ENCODE measurements at places on chromosomes 7 and 10. TPM values are rescaled to one million over a fixed set of nuclear protein-coding genes. Genes with fewer than 3 reads are reported as not detected.

The DCLRE1C gene
- total RNA-seq, result 11.5 TPM

- no peak for DNase-seq
Observed at GRCh38 chr10:90887555-90887954, 15.8 kb downstream of the RPP30 start.

GRCh38 chr7:158572000-158572828 lies 15.4 kb downstream of the PTPRN2 start:
- DNase-seq, result peak; percentile 69

The CUL2 gene
- 39.1 TPM for total RNA-seq

- DNase-seq, result no peak
Observed at GRCh38 chr10:28580825-28581224, 47.9 kb downstream of the WAC start.

DNA sequence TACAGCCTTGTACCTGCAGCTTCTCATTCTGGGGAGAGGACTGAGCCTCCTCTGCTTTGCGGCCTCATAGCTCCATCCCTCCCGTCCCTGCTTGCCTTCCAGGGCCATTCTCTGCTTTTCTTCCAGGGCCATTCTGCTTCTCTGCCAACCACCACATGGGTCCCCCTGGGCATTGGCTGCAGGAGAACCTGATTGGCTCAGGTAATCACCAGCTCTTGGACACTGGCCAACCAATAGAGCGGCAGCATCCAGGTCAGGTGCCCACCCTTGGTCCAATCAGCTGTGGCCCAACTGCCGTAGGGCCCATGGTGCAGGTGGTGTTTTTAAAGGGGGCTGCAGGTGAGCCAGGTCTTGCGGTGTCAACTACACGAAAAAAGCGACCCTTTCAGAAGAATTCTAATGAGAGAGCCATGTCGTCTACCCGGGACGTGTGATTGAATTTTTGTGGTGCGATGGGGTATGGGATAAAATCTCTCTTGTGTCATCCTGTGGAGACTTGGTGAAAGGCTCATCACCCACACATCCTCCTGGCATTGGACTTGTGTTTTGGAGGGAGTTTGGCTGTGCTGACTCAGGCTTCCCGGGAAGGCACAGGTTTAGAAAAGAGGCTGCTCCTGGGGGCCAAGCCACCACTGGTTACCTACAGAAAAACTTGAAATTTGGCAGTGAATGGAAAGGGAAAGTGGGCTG lies 46.0 kb upstream of the PODXL start:
- DNase-seq, result no peak

- DNase-seq, result no peak
Observed at GRCh38 chr10:63238501-63238900, 105.4 kb downstream of the NRBF2 start.

DNA sequence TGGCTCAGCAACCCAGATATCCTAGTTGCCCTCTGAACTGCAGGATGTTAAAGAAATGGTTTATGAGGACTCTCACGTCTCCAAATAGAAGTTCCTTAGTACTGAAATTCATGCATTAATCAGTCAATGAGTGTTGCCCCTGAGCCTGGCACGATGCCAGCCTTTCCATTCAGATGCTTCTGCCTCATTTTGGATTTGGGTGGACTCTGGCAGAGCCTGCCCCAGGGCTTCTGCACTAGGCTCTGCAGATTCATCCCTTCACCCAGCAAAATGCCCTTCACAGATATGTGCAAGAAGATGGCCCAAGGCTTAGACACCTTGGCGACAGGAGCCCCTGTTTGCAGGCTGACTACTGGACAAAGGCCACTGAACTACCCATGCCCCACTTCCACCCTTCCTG lies 747.8 kb downstream of the GRID1 start:
- no peak for DNase-seq

- no peak for DNase-seq
Observed at GRCh38 chr7:37635346-37635745, 48.2 kb upstream of the GPR141 start.

GRCh38 chr10:131568866-131569265 lies 257.3 kb upstream of the TCERG1L start:
- no peak for DNase-seq

The ITGA8 gene
- not detected for total RNA-seq

DNA sequence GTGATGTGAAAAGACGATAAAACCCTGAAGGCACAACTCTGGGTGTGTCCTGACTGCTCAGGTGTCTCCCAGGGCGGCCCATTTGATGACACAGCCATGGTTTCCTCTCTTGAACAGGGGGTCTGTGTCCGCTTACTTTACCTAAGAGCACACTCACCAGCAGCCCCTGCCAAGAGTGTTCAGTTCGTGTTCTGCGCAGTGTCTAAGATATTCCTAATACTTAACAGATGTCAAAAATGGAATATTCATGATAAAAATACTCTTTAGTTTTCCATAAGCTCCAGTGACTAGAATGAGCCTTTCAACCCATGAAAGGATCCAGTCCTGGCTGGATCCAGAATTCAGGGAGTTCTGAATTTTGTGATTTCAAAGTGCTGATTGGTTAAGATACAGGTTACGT lies 492.4 kb downstream of the TNS3 start:
- no peak for DNase-seq

GRCh38 chr7:135143885-135144668 lies 3.8 kb upstream of the TMEM140 start:
- no peak for DNase-seq

- DNase-seq, result no peak
Observed at GRCh38 chr10:34530778-34531177, 284.3 kb downstream of the PARD3 start.

DNA sequence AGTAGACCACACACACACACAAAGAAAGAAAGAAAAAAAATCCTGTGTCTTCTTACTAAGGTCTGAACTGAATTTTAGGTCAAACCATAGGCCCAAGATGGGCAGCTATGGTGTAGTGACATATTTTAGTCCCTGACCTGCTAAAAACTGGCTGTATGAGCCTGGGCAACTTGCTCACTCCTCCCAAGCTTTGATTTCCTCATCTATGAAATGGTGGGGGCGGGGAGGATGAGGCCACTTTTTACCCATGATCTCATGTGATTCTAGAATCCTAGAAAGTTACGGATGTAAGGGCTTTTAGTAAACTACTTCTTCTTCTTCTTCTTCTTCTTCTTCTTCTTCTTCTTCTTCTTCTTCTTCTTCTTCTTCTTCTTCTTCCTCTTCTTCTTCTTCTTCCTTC lies 6.1 kb upstream of the CCL24 start:
- no peak for DNase-seq

DNA sequence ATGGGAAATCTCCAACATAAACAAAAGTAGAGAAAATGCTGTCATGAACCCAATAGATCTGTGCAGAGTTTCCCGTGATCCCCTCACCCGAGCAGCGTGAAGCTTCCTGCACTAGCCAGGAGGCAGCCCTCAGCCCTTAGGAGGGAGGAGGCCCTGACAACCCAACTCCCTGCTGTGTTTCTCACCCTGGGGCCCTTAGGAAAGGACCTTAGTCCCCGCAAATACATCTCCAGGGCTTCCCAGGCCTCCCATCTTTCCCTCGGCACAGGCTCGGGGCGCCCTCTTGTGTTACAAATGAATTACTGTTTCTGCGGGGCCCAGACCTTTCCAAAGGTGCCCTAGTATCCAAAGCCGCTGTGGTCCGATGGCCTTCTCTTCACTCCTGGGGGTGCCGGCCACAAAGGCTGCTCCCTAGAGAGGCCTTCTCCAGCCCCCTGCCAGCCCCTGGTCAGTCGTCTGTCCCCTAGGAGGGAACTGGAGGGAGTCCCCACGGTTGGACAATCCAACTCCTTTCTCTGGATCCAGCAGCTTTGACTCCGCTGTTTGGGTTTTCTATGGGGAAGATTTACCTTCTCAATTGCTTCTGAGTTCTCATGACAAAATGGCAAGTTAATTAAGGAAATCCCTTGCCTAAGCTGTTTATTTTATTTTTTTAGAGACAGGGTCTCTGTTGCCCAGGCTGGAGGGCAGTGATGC lies 49.9 kb upstream of the SH2B2 start:
- DNase-seq, result peak; percentile 50

The CUZD1 gene
- total RNA-seq, result 2.5 TPM

- DNase-seq, result no peak
Observed at GRCh38 chr7:148670807-148671206, 27.9 kb upstream of the CUL1 start.

The CLCN1 gene
- not detected for total RNA-seq

- DNase-seq, result peak; percentile 37
Observed at GRCh38 chr10:50552308-50552707, 71.4 kb downstream of the SGMS1 start.

DNA sequence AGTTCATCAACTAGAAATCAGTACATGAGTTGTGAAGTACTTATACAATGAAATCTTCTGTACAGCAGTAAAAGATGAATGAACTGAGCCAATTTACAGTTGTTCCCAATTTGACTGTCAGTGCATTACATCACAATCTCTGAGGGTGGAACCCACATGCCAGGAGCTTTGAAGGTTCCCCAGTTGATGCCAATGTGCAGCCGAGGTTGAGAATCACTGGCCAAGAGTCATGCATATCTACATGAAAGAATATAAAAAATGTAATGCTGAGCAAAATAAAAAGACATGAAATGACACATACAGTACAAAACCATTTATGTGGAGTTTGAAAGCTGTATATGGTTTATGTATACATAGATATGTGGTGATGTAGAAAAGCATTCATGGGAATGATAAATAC lies 22.1 kb upstream of the CCNJ start:
- DNase-seq, result no peak

GRCh38 chr7:127844707-127845331 lies 186.4 kb downstream of the LRRC4 start:
- DNase-seq, result peak; percentile 34

GRCh38 chr7:130384371-130384801 lies 4.1 kb downstream of the CPA1 start:
- DNase-seq, result no peak

DNA sequence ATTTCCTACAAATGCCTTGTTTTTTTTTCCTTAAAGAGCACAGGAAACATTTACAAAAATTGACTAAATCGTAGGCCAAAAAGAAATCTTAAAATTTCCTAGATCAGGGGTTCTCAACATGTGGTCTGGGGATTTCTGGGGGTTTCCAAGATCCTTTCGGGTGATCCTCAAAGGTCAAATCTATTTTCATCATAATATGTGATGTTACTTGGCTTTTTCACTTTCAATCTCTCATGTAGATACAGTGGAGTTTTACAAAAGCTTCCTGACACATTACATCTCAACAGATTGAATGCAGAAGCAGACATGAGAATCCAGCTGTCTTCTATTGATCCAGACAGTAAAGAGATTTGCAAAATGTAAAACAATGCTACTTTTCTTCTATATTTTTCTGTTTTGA lies 497.3 kb downstream of the INHBA start:
- no peak for DNase-seq

DNA sequence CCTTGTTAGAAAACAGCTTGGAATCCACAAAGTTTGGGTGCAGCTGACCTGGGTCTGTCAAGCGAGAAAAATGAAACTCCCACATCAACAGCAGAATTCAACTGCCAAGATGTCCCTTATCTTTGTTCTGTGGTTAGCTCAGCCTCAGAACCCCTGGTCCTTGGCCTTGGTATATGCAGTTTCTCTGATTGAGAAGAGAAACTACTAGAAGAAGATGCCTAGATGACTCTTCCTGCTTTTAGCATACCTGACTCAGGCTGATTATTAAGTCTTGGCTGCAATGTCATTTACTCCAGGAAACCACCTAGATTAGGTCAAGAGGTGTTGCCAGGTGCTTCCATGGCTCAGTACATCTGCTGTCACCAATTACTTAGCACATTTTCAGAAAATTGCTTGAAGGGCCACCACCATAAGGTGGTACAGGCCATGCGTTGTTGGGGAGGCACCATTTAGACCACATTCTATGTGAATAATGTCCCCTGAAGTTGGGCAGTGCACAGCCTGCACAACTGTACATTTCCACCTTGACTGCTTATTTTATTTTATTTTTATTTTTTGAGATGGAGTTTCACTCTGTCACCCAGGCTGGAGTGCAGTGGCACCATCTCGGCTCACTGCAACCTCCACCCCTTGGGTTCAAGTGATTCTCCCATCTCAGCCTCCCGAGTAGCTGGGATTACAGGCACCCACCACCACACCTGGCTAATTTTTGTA lies 59.4 kb upstream of the ZNF438 start:
- no peak for DNase-seq

DNA sequence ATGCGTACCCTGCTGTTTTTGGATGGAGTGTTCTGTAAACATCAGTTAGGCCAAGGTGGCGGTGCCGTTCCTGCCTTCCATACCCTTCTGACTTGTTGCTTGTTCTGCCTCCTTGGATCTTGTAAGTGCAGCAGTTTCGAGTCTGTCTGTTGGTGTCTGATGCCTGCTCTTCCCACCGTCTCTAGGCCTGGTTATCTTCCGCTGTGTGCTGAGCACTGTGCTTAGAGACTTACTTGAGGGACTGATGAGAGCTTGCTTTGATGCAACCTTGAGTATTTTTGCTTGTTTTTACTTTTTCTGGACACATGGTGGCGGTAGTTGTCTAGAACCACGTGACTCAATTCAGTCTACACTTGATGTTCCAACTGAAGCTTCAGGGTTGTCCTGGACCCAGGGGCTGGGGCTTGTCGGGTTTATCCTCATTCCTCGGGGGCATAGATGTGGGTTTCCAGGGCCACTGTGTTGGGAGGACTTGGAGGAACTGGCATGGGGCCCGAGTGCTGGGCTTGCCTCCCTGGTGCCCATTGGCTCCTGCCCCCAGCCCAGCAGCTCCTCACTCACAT lies 14.4 kb upstream of the SPRN start:
- peak; percentile 39 for DNase-seq

DNA sequence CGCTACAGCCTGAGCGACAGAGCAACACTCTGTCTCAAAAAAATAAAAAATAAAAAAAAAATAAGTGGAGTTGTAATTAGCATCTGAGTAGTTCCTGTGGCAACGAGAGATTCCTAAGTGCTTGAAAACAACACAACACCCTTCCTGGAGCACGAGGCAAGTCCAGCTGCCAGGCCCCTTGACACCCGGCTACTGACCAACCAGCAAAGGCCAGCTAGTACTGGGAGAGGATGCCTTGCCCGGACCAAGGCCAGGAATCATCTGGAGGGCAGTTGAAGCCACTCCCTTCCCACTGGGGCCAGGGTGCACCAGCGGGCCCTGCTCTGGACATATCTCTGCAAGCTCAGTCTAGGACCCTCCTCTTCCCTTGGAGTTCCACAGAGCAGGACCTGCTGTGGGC lies 536 bp downstream of the C10orf105 start:
- no peak for DNase-seq

DNA sequence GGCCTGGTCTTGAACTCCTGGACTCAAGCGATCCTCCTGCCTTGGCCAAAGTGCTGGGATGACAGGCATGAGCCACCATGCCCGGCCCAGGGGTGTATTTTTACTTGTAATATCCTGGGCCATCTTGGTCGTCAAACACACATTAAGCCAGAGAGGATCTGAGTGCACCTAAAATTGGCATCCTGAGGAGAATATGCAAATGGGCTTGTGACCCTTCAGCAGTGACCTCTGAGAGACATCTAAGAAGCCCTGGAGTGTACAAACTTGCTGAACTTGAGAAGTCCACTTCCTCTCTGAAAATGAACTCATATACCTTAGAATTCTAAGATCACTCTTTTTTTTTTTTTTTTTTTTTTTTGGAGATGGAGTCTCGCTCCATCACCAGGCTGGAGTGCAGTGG lies 372.0 kb upstream of the C7orf33 start:
- no peak for DNase-seq

The AKR1D1 gene
- not detected for total RNA-seq
